Thoracic aorta (tissue), 2 donors: ENCODE measurements at places on chromosomes 1 and 21. TPM values are rescaled to one million over a fixed set of nuclear protein-coding genes. Genes with fewer than 3 reads are reported as not detected.

The OR2L3 gene
- total RNA-seq = not detected

The GPR161 gene
- total RNA-seq = 10.3 TPM

The MYOG gene
- not detected for total RNA-seq

The SH2D2A gene
- 1.1 TPM for total RNA-seq

The SPRR2D gene
- not detected for total RNA-seq

The AGBL4 gene
- not detected for total RNA-seq

The SPRR2E gene
- not detected for total RNA-seq

The PGLYRP3 gene
- not detected for total RNA-seq
